CD4-positive, alpha-beta T cell (primary cell): ENCODE measurements at places on chromosomes 2 and 18. TPM values are rescaled to one million over a fixed set of nuclear protein-coding genes. Genes with fewer than 3 reads are reported as not detected.

ERICH2 gene
- not detected for total RNA-seq

PROC gene
- 0.28 TPM for total RNA-seq

TMEM37 gene
- total RNA-seq: not detected

STON1 gene
- total RNA-seq: 1.3 TPM

CSRNP3 gene
- not detected for total RNA-seq

DAPL1 gene
- not detected for total RNA-seq
